ENCODE measurements at places on chromosomes 2 and 18. TPM values are rescaled to one million over a fixed set of nuclear protein-coding genes. Genes with fewer than 3 reads are reported as not detected.

LAMA1 gene
- total RNA-seq, result 30.1 TPM

PTGR3 gene
- 43.3 TPM for total RNA-seq

IMMT gene
- 76.6 TPM for total RNA-seq

GAL3ST2 gene
- total RNA-seq, result 0.25 TPM

REG3A gene
- not detected for total RNA-seq

AGXT gene
- total RNA-seq, result not detected

DSG3 gene
- total RNA-seq, result 0.16 TPM

DHRS9 gene
- not detected for total RNA-seq

SLC14A1 gene
- total RNA-seq, result 5.6 TPM

GALNT3 gene
- 3.1 TPM for total RNA-seq

All from fibroblast of the aortic adventitia (primary cell).